NCI-H1417 treated with DMSO at 0.1 percent for 48 hours (cell line): ENCODE measurements at places on chromosomes 7 and 10.

DNA sequence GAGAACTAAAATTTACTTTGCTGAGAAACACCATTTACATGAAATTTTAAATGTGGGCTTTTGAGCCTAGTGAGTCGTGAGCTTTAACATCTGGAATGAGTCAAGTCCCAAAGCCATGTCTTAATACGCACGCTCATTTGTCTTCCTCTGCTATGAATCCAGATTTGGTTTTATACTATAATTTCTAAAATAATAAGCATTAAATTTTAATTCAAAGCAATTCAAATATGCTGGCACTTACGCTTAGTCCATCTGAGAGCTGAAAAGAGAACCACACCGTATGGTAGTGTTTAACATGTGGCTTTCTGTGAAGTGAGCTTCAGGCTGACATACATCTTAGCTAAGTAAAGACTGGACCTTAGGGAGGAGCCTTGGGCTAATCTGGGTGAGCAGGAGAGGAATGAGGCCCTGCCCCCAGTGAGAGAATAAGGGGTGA is 52.2 kb downstream of the CUBN start:
- no peak for DNase-seq

DNA sequence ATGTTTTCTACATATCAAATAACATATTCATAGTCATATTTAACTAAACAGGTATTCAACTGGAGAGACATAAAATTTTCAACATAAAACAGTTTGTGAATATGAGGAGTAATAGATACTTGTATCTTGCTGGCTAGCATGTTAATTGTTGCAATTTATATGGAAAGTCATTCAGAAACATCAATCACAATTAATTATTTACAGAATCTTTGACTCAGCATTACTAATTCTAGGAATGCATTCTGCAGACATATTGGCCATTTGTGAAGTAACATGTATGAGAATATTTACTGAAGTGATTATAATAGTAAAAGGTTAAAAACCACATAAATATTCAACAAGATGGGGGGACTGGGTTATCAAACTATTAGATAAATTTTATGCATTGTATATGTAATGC is 203.7 kb downstream of the TSPAN12 start:
- DNase-seq: no peak

- DNase-seq: no peak
These were observed 51.2 kb downstream of the MICU1 start for GRCh38 chr10:72574636-72575035.

DNA sequence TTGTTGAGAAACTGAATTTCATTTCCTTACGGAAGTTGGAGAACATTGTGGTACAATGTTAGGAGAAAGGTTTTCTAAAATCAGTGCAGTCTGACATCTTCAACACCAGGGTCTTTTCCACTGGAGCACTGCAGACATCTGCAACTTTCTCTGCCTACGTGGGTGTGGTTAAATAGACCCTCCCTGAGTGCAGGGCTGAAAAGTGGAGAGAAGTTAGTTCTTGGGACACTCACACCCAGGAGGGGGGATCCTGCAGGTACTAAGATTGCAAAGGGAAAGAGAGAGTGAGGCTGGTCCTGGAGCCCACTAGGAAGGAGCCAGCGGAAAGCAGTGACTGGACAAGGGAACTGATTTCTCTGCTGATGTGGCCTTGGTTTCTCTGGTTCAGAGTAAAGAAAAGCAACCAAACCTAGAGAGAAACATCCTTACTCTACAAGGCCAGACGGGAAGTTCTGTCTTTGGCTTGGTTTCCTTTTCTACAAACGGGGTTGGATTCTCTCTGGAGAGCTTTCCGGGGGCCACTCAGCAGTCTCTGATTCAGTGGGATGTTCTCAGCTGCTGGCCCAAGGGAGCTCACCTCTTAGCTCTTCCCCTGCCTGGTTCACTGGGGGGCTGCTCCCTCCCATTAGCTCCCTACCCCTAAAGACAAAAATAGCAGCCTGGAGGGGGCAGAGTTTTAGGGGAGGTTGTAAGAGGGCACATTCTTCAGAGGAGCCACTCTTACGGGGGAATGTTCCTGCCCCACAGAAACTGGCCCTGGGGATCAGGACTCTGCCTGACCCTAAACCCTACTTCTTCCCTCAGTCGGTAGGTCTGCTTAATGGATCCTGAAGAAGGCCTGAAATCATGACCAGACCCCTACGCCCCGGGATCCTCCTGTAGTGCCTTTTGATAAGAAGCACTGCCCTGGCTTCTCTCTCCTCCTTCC is 2.7 kb downstream of the UPP1 start:
- no peak for DNase-seq

- DNase-seq: no peak
These were observed 100.2 kb downstream of the AGMO start for GRCh38 chr7:15461576-15461975.

- DNase-seq: no peak
These were observed 118.1 kb downstream of the ANLN start for GRCh38 chr7:36507475-36508440.

DNA sequence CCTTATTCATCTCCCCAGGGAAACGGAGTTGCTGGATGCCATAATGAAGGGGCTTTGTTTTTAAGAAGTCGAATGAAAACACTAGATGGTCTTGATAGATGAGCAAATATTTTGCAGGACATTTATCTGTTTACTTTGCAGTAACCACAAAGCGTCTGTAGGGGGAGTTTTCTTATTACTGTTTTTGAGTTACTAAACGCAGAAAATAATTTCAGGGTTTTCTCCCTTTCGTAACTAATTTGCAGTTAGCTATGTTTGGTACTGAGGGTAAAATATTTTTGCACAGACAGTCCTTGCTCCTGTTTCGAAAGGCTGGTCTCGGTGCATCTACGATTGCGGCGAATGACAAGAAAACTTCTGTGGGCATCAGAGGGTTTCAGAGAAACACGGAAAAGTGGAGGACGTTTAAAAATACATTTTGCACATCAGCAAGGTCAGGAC is 505.6 kb upstream of the MKI67 start:
- no peak for DNase-seq

DNA sequence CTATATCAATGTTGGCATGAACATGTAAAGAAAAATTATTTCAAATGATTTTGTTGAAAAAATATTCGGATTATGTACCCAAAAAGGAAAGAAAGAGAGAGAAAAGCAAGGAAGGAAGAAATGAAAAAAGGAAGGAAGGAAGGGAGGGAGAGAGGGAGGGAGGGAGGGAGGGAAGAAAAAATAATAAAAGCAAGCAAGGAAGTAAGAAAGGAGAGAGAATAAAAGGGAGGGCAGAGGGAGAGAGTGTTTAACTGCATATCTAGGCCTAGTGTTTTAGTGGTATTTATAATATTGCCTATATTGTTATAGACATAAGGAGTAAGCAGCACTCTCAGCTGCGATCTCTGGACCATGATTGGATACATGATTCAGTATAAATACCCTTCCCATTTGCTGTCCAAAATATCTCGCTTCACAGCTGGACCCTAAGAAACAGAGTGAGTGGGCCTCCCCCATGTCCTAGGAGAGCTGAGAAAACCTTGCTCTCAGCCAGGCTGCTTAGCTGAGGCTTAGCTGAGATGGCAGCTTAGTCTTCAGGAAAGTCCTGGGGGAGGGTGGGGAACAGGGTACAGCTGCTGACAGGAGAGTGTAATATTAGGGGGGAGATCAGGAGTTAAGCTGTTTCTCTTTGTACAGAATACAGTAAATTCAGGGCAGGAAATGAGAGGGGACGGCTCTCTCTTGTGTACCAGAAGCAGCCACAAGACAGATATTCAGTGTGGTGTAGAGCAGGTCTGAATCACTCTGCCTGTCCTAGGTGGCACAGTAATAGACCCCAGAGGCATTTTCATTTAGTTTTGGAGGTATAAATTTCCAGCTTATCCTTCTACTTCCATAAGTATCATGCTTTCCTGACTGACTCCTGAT is 66.8 kb upstream of the TARP start:
- no peak for DNase-seq

DNA sequence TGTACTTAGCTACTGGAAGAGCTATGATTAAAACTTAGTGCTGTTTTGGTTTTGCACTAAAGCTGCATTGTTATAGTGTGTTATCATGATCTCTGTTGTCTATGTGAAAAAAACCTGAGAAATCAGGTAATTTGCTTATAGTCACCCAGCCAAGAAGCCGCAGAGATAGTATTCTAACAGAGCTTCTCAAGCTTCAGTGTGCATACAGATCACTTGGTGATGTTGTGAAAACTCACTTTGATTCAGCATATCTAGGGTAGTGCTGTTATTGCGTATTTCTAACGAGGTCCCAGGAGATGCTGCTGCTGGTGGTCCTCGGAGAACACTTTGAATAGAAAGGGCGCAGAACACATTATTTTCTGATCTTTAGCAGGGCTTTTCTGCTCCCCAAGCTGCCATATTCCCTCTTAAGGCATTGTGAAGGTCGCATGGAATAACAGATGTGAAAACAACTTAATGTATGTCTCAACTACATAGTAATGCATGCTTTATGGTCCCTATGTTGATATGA is 68.4 kb upstream of the PDCD4 start:
- DNase-seq: no peak

GRCh38 chr7:149027055-149027454 is 1.2 kb downstream of the PDIA4 start:
- no peak for DNase-seq

- no peak for DNase-seq
These were observed 54.8 kb downstream of the MPP7 start for GRCh38 chr10:28248092-28248491.

GRCh38 chr7:148835854-148836253 is 48.2 kb downstream of the EZH2 start:
- no peak for DNase-seq

DNA sequence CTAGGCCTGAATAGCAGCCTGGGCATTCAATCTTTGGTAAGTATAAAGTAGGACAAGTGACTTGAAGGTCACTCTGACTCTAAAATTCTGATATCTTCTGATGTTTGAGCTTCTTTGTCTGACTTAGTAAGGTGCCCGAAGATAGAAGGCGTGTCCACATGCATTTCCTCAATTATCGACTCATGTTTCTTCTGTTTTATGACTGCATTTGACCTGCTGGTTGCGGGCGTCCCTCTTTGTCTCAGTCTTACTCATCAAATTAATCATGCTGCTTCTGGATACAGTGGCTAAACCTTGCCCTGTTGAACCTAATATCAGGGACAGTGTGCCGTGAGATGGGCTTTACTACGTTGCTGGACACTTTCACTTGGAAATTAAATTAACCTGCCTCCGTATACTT is 534.1 kb downstream of the SDK1 start:
- DNase-seq: no peak

- no peak for DNase-seq
These were observed 48.4 kb upstream of the NKX6-2 start for GRCh38 chr10:132834311-132834761.

GRCh38 chr10:110852255-110852896 is 19.4 kb upstream of the PDCD4 start:
- no peak for DNase-seq

- DNase-seq: no peak
These were observed 245.5 kb upstream of the GRB10 start for GRCh38 chr7:51027935-51028830.

DNA sequence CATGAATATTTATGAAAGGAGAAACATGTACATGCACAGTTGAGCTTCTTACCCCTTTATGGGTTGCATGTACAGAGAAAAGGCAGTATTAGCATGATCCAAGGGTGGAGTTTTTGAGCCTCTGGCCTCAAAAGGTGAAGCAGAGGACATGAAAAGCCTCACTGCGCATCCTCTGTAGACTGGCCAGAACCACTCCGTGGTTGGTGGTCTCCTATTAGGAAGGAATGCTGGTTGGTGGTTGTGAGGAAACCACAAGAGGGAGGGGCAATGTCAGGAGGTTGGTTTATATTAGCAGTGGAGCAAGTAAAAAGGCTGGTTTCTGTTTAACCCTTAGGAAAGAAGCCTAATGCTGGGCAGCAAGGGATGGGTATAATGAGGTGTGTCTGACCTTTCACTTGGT is 37.5 kb downstream of the AHCYL2 start:
- DNase-seq: no peak

GRCh38 chr10:78502210-78502936 is 468.7 kb downstream of the RPS24 start:
- no peak for DNase-seq

DNA sequence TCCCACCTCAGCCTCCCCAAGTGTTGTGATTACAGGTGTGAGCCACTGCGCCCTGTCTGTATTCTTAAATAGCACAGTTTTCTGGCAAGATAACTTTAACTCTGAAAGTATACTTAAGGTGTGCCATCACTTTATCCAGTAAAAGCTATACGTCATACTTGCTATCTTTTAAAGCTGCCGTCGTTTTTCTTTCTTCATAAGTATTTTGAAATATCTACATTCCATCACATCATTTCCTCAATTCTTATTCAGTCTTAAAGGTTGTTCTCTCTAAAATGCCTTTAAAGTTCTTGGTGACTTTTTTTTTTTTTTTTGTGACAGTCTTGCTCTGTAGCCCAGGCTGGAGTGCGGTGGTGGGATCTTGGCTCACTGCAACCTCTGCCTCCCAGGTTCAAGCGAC is 34.7 kb downstream of the PTPN12 start:
- DNase-seq: no peak

GRCh38 chr7:87225696-87226095 is 6.2 kb upstream of the TMEM243 start:
- no peak for DNase-seq

GRCh38 chr10:83289948-83290347 is 849.4 kb upstream of the GHITM start:
- DNase-seq: no peak

DNA sequence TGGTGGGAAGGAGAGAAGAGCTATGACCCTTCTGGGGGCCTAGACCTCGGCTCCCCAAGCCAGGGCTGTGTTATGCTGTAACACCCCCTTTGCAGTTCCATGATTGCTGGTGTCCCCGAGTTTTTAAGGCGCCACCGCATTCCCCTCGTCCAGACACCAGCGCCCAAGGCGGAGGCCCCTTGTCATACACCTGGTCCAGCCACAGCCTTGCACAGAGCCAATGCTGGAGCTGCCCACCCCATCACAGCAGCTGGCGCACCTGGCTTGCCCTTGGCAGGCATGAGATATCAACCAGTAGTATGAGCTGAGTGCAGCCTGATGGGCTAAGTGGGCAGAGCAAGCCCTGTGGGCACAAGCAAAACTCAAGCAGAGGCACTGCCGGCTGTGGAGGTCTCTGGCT is 209.4 kb downstream of the SORCS1 start:
- DNase-seq: no peak
